ENCODE measurements at places on chromosomes 7 and 10.
A peak's percentile ranks its signal among the peaks of the same experiment; 100 is the strongest.

GRCh38 chr10:11035301-11035991, 17.8 kb downstream of the CELF2 start:
- DNase-seq, result no peak

DNA sequence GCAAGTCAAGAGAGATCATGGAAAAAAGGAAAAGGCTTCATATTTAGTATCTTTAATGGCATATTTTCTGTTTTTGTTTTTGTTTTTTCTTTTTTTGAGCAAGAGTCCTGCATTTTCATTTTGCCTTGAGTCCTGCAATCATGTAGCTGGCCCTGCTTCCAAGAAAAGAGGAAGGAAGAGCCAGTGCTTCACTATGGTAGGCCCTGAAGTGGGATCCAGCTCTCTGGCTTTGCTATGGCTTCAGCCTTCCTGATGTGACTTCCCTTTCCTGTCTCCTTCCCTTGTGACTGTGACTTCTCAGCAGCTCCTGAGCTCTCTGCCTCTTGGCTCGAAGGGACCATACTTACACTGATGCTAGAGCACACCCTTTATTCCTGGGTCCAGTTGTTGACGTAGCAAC, 512.3 kb downstream of the INHBA start:
- no peak for DNase-seq

- DNase-seq, result no peak
These were observed 139.7 kb downstream of the TMEM26 start for GRCh38 chr10:61313460-61313859.

- DNase-seq, result peak; percentile 26
These were observed 28.6 kb downstream of the MTURN start for GRCh38 chr7:30163231-30163894.

- no peak for DNase-seq
These were observed 491.9 kb downstream of the SORCS1 start for GRCh38 chr10:106672517-106673175.

DNA sequence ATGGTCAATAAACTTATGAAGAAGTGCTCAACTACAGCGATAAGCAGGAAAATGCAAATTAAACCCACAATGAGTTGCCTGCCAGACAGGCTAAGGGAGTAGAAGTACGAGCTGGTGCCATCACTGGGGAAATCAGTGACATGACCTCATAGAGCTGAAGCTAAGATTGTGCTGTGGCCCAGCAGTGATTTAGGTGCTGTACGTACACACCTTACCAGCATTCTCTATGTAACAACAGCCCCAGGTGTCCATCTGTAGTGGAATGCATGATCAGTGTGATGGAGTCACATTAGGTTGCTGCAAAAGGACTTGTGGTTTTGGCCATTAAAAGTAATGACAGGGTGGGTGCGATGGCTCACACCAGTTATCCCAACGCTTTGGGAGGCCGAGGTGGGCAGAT, 5.7 kb upstream of the TECPR1 start:
- DNase-seq, result no peak

DNA sequence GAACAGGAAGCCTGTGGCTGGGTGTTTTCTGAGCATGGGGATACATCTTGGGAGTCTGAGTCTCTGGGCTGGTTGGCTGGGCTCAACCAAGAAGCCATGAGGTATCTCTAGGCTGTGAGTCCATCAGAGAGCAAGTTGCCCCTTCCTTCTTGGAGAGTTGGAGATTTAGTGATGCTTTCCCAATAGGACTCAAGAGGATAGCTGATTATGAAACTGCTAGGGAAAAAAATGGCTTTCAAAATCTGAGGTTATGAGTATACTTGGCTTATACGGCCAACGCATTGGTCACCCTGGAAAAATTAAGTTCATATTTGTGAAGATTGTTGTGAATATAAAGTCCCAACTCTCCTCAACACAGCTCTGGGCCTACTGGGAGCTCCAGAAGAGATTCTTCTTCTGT, 162.7 kb upstream of the KMT2E start:
- DNase-seq, result no peak

DNA sequence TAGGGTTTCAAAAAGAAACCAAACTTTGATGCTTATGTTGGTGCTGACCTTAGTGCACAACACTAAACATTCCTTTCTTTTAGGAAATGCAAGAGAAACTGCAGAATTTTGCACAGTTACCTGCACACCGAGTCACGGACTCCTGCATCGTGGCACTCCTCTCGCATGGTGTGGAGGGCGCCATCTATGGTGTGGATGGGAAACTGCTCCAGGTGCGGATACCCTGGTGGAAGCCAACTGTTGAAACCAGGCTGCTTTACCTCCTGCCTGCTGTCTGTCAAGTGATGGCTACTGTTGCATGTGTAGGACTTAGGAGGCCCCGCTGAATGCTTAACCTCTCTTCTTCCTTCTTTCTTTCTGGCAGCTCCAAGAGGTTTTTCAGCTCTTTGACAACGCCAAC, 11.7 kb downstream of the CASP2 start:
- DNase-seq, result no peak

DNA sequence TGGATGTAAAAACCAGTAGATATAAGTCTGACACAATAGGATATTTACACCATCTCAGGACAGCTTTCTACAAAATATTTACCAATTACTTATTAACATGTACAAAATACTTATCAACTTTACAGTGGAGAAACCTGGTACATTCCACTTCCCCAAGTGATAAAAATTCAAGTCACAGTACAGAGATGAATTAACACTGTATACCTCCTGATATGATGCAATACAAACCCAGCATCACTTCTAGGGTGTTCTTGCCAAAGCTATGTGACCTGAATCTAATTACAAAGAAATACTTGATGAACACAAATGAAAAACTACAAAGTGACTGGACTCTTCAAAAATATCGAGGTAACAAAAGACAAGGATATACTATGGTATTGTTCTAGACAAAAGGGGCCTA, 156.4 kb upstream of the FGFR2 start:
- no peak for DNase-seq

DNA sequence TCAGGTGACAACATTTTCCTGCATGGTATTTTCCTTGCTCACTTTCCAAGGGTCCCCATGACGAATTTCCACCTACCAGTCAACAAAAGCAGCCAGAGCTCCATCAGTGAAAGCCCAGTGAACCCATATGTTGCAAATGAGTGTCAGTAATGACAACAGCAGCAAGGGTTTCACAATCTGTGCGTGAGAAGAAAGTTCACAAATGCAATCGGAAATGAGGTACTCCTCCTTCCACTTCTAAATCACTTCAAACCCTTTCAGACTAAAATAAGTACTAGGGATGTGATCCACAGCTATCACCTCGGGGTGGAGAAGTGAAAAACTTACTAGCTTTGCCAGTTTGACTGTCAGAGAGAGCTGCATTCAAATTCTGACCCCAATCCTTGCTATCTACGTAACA, 55.6 kb upstream of the BET1 start:
- DNase-seq, result no peak

DNA sequence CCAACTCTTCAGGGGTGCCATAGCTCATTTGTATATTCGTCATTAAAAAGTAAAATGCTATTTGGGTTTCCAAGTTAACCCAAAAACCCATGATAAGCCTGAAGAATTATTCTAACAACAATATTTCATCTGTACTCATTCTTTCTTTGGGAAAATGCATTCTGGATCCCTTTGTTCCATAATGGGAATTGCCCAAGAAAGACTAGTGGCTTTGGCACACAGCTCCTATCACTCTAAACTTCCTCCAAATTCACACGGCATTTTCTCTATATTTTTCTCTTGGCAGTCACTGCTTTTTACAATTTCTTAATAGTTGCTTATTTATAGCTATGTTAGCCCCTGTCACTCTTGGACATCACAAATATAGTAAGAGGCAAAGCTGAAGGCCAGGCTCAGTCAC, 29.1 kb downstream of the CHCHD3 start:
- DNase-seq, result no peak

- no peak for DNase-seq
These were observed 177.0 kb downstream of the SNX10 start for GRCh38 chr7:26468625-26469024.

GRCh38 chr10:75910032-75910431, 478.6 kb downstream of the LRMDA start:
- DNase-seq, result no peak

GRCh38 chr7:105854498-105854897, 21.9 kb downstream of the ATXN7L1 start:
- DNase-seq, result no peak

- DNase-seq, result no peak
These were observed 23.9 kb upstream of the TMEM273 start for GRCh38 chr10:49212076-49212475.

GRCh38 chr7:72266771-72267170, 145.4 kb downstream of the CALN1 start:
- no peak for DNase-seq

GRCh38 chr10:88186335-88186734, 322.9 kb downstream of the PTEN start:
- no peak for DNase-seq

GRCh38 chr7:117323305-117323850, 520 bp upstream of the WNT2 start:
- no peak for DNase-seq

- no peak for DNase-seq
These were observed 922.2 kb downstream of the SORCS1 start for GRCh38 chr10:106242301-106242700.

GRCh38 chr10:125392154-125392553, 231.8 kb upstream of the CTBP2 start:
- no peak for DNase-seq

DNA sequence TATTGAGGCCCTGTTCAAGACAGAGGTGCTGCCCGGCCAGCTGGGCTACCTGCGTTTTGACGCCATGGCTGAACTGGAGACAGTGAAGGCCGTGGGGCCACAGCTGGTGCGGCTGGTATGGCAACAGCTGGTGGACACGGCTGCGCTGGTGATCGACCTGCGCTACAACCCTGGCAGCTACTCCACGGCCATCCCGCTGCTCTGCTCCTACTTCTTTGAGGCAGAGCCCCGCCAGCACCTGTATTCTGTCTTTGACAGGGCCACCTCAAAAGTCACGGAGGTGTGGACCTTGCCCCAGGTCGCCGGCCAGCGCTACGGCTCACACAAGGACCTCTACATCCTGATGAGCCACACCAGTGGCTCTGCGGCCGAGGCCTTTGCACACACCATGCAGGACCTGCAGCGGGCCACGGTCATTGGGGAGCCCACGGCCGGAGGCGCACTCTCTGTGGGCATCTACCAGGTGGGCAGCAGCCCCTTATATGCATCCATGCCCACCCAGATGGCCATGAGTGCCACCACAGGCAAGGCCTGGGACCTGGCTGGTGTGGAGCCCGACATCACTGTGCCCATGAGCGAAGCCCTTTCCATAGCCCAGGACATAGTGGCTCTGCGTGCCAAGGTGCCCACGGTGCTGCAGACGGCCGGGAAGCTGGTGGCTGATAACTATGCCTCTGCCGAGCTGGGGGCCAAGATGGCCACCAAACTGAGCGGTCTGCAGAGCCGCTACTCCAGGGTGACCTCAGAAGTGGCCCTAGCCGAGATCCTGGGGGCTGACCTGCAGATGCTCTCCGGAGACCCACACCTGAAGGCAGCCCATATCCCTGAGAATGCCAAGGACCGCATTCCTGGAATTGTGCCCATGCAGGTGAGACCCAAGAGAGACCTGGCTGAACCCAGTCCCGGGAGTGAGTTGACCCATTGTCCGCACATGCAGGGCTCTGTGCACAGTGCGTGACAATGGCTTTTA, 2.8 kb downstream of the RBP3 start:
- no peak for DNase-seq

- no peak for DNase-seq
These were observed 63.2 kb upstream of the KLF6 start for GRCh38 chr10:3848005-3848774.

DNA sequence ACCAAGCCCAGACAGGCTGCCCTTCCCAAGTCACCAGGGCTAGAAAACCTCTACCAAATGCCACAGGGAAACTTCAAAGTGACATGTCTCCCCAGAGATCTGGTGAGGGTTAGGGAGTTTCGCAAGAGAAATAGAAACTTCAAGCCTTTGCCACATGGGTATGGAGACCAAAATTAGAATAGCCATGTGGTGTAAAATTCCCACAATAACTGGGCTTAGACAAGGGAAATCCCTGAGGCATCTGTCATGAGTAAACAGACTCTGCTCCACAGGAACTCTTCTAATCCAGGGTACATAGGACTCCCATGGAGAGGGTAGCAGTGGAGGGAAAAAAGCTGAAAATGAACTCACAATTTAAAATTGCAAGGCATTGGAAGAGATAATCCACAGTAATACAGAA, 14.3 kb downstream of the ADAM12 start:
- DNase-seq, result no peak

DNA sequence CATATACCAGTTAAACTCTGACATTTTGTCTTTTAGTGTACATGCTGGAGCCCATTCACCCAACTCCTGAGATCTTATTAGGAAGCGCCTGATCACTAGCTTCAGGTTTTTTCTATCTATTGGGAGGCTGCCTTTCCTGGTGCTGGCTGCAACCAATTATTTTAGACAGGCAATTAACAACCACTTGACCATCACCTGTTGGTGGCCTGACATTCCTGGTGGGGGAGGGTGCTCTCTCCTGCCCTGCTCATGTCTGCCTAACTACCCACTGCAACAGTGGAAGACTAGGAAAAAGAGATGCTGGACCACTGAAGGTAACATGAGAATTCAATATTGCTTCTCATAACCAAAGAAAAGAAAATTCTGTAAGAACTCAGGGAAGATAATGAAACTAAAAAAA, 190.3 kb upstream of the GRM3 start:
- no peak for DNase-seq

- no peak for DNase-seq
These were observed 139.0 kb upstream of the MKLN1 start for GRCh38 chr7:131188367-131189339.

- no peak for DNase-seq
These were observed 32.2 kb upstream of the ZNF438 start for GRCh38 chr10:31063841-31064240.

All from COR-L47 (cell line).